ENCODE measurements at places on chromosomes 5 and 9. TPM values are rescaled to one million over a fixed set of nuclear protein-coding genes. Genes with fewer than 3 reads are reported as not detected.

The GFPT2 gene
- 24.8 TPM for total RNA-seq

The TRIM36 gene
- total RNA-seq, result 0.36 TPM

The PCDHGA9 gene
- 1.6 TPM for total RNA-seq

The TAL2 gene
- not detected for total RNA-seq

The UBE2QL1 gene
- 0.09 TPM for total RNA-seq

The SEMA5A gene
- 12.7 TPM for total RNA-seq

The ANGPTL2 gene
- 15.3 TPM for total RNA-seq

The SUSD3 gene
- 0.09 TPM for total RNA-seq

The SLC25A2 gene
- 0.09 TPM for total RNA-seq

The BTNL3 gene
- total RNA-seq, result not detected

The NIPSNAP3A gene
- 28.5 TPM for total RNA-seq

The KIF4B gene
- 0.27 TPM for total RNA-seq

The SLC34A3 gene
- total RNA-seq, result not detected

The TTC16 gene
- not detected for total RNA-seq

The GOLM1 gene
- 73.6 TPM for total RNA-seq

The AMACR gene
- total RNA-seq, result 5.6 TPM

The FRMD3 gene
- total RNA-seq, result 14.8 TPM

Measured in endothelial cell of coronary artery (primary cell).